Omental fat pad (tissue), 4 donors: ENCODE measurements at places on chromosomes 3 and 15. TPM values are rescaled to one million over a fixed set of nuclear protein-coding genes. Genes with fewer than 3 reads are reported as not detected.

PRR23A gene
- total RNA-seq: not detected

GRM2 gene
- total RNA-seq: 0.48 TPM

DNA sequence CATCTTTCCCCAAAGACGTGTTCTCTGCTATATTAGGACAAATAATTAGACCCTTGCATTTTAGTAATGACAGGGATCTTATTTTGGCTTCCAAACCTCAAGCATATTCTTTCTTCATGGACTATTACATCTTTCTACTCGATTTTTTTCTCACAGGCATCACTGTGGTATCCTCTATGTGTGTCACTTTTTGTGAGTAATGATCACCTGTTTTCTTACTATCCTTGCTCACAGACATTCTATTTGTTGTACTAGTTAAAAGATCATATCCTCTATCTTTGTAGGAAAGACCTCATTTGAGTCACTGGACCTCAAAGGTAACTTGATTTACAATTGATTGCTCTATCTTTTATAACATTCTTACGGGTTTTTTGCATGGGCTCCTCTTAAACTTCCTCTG lies 6.8 kb downstream of the C3orf80 start:
- DNase-seq: no peak

- no peak for DNase-seq
These were observed 91.3 kb upstream of the SLC25A36 start for GRCh38 chr3:140850210-140850955.

DNA sequence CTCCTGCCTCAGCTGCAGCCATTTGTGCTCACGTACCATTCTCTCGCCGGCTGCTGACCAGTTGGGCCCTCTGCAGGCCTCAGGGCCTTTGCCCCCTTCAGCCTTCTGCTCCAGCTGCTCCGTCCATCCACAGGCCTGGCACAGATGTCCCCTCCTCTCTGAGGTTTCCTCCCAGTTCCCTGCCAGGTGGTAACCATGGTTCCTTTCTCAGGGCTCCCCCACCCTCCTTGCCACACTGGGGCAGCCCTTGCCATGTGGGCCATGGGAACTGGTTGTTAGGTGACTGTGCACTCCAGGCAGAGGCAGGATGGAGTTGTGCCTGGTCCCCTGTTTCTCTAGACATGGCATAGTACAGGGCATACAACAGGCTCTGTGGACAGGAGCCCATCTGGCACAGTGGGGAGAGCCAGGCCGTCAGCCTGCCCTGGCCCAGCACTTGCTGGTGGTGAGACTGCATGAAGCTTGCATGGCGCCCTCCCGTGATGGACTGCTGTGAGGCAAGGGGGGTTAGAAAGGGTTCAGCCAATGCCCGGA lies 148.9 kb downstream of the DNAJB8 start:
- DNase-seq: no peak

DNA sequence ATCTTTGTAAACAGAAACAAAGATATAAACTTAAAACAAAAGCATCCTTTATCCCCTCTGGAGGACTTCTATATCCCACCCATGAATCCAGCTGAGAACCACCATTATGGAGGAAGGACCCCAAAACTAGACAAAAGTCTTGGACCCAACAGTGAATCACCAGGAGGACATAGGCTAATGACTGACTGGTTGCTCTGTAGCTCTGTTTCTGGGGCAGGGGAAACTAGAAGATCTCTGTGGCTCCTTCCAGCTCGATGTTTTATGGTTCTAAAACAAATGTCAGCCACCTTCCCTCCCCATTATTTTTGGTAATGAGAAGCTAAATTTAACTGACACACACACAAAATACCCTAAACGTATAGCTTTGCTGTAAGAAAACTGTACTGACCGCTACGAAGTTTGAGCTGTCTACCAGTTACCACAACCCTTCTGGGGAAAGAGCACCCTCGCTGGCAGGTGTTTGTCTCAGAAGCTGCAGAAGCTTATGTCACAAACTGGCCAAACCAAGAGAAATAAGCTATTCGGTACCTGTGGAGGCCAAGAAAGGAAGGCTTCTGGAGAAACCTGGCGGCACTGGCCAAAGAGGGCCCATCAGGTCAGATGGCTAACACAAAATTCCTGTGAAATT lies 36.4 kb downstream of the MB21D2 start:
- no peak for DNase-seq

- DNase-seq: no peak
These were observed 8.1 kb downstream of the ZXDC start for GRCh38 chr3:126467611-126467955.

DNA sequence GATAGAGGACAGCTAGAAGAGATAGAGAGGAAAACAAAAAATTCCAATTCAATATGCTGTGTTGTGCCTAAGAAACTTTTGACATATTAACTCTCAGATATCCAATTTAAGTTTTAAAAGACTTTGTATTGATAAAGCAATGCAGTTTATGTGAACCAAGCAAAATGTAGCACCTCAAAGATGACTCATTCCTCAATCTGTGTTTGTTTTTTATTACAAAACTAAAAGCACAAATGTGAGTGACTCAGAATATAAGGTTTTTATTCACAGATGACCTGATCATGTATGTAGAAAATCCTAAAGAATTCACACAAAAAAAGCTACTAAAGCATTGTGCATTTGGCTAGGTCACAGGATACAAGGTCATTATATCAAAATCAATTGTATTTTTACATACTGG lies 11.1 kb downstream of the HCLS1 start:
- no peak for DNase-seq

LIPC gene
- total RNA-seq: not detected

- no peak for DNase-seq
These were observed 32.8 kb downstream of the LINGO1 start for GRCh38 chr15:77599899-77600298.

GRCh38 chr15:80584973-80585525 lies 110.1 kb upstream of the ABHD17C start:
- DNase-seq: no peak

GRCh38 chr3:64278625-64279024 lies 53.4 kb upstream of the PRICKLE2 start:
- no peak for DNase-seq

GRCh38 chr3:164687902-164688301 lies 390.4 kb downstream of the SI start:
- no peak for DNase-seq

BTLA gene
- total RNA-seq: 1.7 TPM

DNA sequence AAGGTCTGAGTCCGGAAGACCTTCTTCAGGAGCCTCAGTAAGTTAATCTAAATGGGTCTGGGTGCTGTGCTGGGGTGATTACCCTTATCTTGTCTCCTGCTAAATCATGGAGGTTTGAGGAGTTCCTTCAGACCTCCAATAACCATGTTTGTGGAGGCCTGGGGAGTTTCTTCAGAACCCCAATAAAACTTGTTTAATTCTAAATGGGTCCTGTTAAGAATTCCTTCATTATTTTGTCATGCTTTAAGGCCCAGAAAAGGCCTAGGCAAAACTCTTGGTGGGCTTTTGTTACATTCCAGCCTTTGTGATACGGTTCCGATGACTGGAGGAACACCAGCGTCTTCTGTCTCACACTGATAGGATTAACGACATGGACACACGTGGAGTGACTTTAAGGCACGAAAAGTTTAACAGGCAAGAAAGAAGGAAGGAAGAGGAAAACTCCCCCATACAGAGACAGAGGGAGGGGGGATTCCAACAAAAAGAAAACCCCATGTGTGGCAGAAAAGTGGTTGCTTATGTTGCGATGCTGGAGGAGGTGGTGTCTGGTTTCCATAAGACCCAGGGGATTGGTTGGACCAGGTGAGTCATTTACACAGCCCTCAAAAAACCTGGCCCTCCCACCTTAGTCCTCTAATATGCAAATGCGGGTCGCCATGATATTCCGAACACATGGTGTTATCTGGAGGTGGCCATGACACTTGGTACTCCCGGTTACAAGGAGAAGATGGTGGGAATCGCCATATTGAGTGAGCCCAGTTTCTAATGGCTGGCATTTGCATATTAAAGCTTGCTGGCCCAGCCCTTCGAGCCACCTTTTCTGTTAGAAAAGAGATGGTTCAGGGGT lies 72.6 kb upstream of the MFGE8 start:
- DNase-seq: no peak

- DNase-seq: no peak
These were observed 19.9 kb downstream of the NDUFB5 start for GRCh38 chr3:179624451-179624850.

BMF gene
- 4.9 TPM for total RNA-seq

GRCh38 chr3:76872999-76873398 lies 166.9 kb upstream of the ROBO2 start:
- no peak for DNase-seq

- no peak for DNase-seq
These were observed 320.6 kb upstream of the KCNH8 start for GRCh38 chr3:18827664-18828063.

GPR176 gene
- 8.6 TPM for total RNA-seq

SSUH2 gene
- total RNA-seq: not detected
